ENCODE measurements at places on chromosomes 5 and 9.
A peak's percentile ranks its signal among the peaks of the same experiment; 100 is the strongest.

DNA sequence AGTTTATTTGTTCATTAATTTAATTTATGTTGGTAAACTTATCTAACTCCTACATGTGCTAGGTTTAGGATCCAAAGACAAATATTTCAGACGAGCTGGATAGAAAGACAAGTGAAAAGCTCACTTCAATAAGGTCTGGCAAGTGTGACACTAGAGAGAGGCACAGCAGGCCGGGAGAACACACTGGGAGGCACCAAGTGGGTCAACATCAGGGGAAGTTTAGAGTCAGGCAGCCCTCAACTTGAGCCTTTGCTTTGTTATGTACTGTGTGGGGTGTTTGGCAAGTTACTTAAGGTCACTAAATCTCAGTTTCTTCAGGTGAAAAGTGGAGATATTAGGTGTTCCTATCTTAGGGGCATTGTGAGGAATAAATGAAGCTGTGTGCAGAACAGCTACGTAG lies 214.4 kb downstream of the PCSK1 start:
- no peak for DNase-seq

- DNase-seq, result peak; percentile 17
These were observed 4.8 kb upstream of the SLC25A51 start for GRCh38 chr9:37908698-37909186.

DNA sequence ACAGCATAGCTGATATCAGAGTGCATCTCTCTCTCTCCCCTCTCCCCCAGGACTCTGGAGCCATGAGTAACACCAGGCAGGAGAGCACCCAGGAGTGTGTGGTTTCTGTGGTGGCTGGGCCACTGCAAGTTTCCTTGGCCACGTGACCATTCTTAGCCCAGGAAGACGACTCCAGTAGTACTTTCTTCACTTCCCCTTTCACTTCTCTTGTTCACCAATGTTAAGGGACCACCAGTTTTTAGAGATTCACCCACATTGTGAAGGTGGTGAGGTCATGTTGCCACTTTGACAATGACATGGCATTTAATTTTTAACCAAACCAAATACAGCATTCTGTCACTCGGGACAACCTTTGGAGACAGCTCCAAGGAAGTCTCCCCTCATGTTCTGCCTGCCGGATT lies 17.9 kb upstream of the DAPK1 start:
- DNase-seq, result peak; percentile 52

GRCh38 chr9:38313421-38313820 lies 79.1 kb upstream of the ALDH1B1 start:
- DNase-seq, result no peak

- no peak for DNase-seq
These were observed 42.5 kb downstream of the CYSTM1 start for GRCh38 chr5:140217299-140218026.

GRCh38 chr5:123705741-123706140 lies 193.8 kb downstream of the CSNK1G3 start:
- DNase-seq, result no peak

DNA sequence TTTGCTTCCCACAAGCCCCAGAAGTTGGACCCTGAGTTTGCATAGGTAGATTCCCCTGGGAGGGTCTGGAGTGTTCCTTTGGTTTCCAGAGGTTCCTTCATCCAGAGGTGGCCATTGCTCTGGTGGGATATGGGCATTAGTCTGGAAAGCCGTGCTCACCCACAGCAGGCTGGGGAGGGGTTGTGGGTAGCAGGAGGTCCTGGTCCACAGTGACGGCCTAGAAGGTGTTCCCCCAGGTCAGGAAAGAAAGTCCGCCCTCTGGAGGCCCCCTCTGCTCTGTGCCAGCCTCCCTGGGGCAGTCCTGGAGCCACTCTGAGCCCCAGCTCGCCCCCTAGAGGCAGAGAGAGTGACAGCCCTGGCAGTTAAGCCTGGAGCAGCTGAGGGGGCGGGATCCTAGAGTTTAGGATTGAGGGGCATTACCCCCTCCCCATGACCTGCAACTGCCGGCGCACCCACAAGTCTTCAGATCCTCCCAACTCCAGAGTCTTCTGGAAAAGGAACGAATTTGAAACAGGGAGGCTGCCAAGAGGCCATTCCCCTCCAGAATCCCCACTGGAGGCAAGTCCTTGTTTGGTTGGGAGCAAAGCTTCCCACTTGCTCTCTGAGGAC lies 36.8 kb downstream of the NDST1 start:
- DNase-seq, result peak; percentile 39

GRCh38 chr5:114447084-114447773 lies 85.4 kb downstream of the KCNN2 start:
- no peak for DNase-seq

DNA sequence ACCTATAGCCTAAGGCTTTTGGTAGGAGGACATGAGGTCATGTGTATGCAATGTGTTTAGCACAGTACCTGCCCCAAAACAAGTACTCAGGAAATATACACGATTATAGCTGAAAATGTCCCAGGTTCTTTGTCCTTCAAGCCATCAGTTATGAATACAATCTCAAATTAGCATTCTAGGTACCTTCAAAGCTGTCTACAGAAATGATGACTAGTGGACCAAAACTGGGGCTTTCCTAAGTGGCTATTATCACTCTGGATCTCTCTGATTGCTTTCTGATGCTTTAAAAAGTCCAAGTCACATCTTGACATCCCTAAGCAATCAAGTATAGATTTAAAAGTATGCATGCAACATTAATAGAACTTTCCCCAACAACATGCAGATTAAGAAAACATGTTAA lies 93.0 kb upstream of the SLIT3 start:
- DNase-seq, result no peak

DNA sequence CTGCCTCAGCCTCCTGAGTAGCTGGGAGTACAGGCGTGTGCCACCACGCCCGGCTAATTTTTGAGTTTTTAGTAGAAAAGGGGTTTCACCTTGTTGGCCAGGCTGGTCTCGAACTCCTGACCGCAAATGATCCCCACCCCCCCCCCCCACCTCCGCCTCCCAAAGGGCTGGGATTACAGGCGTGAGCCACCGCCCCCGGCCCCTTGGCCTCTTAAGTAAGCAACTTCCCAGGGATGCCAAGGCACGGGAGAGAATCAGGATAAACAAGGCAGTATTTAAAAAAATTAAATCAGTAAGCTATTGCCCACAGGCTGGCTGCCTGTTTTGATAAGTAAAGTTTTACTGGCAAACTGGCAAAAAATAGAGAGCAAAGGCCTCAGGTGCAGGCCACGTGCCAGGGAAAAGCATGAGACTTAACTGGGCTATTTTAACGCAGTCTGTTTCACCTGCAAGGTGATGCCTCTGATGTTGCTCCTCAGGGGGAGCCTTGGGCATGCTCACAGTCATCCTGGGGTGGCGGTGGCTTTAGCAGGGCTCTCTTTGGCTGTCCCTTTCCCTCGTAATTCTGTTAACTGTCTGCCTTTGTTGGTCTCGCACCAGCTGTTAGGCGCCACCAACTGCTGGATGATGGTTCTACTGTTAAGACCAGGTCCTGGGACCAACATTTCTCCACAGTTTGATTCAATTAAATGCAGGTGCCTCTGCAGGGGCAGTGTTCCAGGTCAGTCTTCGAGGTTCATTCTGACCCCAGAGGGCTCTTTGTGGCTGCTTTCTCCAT lies 19.4 kb upstream of the RNF130 start:
- DNase-seq, result peak; percentile 38

- peak; percentile 88 for DNase-seq
These were observed 99.3 kb upstream of the LHFPL2 start for GRCh38 chr5:78747705-78748359.
